ENCODE measurements at places on chromosomes 2 and 18.

DNA sequence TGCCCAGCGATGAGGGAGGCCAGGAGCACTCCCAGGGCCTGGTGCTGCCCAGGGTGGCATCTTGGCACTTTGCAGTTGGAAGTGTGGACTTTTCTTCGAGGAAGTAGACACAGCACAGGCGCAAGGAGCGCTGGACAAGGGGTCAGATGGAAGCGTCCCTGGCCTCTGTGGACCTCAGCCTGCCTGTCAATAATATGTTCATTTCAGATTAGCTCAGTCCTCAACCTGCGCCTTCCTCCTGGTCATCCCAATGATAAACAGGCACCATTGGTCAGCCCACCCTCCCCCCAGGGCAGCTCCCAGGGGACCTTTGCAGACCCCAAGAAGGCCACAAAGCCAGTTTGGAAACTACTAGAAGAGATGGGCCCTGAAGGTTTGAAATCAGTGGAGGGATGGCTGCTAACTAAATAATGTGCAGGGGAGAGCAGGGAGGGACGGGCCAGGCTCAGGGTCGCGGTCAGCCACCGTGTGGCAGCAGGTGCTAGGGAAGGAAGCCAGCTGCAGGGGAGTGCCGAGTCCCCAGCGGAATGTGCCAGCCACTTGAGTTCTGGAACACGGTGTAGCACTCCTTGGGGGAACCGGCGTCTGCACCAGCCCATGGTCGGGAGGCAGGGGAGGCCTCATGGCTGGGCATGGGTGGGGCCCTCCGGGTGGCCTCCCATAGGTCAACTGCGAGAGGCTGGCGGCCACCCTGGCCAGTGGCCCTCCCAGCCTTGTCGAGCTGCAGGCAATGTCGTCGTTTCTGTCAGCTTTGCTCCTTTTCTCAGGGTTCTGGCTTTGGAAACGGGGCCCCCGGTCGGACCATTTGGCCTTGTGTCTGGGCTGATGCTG lies 59.9 kb downstream of the ADI1 start:
- no peak for DNase-seq

- DNase-seq, result no peak
These were observed 155.9 kb downstream of the WDPCP start for GRCh38 chr2:63432373-63432772.

DNA sequence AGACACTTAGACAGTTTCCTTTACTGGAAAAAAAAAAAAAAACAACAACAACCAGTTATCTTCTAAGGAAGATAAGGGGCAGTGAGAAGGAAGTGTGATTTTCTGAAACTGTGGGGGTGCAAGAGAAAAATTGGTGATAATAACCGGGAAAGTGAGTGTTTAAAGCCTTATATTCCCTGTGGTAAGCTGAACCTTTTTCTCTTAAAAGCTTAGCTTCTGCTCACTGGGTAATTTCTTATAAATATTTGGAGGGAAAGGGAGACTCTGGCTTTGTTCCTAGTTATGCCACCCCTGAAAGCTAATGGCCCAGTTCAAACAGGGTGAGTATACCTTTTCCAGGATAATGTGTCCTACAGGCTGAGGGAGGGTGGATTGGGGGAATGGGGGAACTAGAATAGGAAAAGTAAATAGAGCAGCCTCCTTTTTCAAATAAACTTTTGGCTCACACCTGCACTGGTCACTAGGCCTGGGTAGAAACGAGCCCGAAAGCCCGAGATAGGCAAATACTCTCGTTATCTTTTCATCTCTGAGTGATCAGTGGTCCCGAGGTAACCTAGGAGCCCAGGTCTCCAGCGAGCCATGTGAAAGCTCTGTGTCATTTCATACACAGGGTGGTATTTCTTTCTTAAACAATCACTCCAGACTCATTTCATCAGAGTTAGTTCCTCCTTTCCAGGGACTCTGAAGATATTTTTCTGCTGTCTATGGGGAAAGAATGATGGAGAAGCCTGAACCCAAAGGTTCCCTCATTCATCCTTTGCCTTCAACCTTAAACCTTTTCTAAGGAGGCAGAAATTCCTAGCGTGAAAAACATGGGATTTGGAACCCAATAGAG lies 15.5 kb upstream of the SRBD1 start:
- no peak for DNase-seq

DNA sequence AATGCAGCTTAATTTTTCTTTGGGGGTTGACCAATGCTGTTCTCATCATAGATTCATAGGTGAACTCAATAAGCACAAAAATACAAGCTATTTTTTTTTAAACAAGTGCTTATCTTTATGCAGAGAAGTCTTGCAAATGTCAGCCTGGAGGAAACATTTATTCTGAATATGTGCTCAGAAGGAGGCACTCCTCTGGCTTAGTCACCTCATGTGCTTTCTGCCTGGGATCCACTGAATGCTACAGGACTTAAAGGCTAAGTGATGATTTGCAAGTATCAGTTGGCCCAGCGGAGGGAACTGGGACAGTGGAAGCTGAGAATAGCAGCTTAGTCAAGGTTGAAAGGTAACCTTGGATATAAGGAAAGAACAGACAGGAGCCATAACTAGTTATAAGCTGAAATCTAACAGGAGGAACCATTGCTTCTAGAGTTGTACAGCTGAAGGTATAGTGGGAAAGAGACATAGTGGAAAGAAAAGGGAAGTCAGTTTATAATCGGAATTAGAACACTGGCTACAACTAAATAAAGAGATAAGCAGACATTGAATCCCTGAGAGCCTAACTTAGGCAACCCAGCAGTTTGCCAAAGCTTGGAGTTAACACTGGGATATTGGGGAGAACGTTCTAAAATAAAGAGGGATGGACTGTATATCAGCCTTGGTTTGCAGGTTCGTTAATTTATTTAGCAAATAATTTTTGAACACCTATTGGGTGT lies 488.7 kb downstream of the SUCLG1 start:
- no peak for DNase-seq

DNA sequence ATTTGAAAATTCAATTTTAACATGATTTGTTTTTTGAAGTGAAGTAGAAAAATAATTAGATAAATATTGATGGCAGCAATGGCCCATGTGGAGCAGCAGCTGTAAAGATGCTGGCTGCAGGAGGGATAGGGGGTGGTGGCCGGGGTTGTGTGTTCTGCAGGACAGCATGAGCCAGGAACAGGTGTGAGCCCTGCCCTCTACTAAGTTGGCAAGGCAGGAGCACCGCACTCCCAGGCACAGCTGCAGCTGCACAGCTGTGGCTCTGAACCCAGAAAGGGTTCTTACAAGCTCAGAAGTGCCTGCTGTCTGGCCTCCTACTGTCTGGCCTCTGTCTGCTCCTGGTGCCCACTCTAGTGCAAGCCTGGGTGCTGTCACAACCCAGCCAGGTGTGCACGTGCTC lies 10.0 kb upstream of the DUSP19 start:
- no peak for DNase-seq

DNA sequence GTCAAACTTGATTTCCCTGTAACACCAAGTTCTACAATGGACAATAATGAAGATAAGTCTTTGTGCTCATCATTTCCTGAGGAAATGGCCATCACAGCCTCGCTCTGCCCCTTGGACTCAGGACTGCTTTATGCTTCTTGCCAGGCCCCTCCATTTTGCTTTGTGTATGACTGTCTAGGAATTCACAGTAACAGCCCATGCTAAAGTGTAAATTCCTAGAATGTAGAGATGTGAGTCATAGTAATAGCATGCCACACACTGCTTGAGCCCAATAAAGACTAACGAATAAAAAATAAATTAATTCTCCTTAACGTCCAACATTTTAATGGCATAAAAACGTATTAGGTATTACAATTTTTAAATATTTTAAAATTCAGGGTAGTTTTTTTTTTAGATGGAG lies 226.5 kb downstream of the PID1 start:
- DNase-seq, result no peak

- DNase-seq, result no peak
These were observed 181.8 kb upstream of the RAB6C start for GRCh38 chr2:129797489-129798300.

DNA sequence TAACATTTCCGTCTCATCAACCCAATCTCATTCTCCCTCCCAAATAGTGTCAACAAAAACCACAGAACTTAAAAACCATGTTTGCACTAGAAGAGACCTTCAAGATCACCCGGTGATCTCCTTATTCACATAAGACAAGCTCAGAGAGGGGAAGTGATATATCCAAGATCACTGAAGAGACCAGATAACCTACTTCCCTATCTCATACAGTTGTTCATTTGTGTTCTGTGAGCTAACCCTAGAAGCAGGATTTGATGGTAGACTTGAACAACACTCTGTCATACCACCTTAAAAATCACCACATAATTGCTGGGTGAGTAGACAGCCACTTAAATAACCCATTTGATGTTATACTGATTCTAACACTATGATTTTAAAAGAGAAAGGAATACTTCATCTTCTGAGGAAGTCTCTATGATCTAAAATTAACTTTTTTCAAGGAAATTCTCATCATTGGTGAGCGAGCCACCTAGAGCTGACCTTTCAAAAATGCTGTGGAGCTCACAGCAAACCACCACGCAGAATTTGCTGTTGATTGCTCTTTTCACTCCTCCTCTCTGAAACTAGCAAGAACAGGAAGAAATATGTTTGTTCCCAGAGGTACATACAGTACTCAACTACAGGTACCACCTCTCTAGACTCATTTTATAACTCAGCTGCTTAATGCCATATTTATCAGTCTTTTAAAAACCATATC lies 15.1 kb downstream of the AAK1 start:
- DNase-seq, result no peak

DNA sequence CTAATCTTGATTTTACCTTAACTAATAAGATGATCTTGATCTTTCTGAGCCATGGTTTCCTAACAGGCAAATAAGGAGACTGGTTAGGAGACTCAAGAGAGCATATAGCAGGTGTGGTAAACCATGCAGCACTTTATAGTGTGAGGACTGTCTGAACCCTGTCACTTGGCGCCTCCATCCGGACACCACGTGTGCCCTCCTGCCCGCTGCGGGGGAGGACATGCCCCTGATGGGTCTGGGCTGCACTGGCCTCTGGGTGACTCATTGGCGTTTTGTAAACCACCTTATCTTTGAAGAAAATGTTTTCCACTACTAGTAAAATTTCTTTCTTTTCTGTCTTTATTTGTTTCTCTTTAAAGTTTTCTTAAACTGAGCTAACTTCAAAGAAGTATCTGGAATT lies 131.1 kb downstream of the FMNL2 start:
- no peak for DNase-seq

DNA sequence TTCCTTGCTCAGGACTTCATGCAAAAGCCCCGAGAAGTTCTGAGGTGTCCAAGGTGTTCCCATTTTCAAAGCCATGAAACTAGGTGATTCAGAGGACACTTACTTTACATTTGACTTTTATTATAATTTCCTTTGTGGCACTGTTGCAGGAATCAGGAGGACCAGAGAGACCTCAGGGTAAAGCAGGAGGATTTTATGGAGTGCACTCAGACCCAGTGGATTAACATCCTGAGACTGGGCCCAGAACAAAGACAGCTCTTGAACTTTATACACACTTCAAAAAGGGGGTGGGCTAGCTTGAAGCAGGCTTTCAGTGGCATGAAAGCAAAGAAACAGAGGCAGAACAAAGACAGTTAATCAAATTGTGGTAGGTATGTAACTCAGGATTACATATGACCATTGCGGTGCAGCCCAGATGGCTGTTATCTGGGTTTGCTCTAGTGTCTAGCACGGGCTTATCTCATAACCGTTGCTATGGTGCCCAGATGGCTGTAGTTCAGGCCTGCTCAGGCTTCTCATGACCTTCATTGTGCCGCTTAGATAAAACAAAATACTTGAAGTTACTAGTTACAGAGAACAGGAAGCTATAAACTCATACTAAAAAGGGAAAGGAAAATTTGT lies 39.4 kb downstream of the TMEM182 start:
- no peak for DNase-seq

GRCh38 chr2:126881591-126881990 lies 17.1 kb upstream of the TEX51 start:
- no peak for DNase-seq

DNA sequence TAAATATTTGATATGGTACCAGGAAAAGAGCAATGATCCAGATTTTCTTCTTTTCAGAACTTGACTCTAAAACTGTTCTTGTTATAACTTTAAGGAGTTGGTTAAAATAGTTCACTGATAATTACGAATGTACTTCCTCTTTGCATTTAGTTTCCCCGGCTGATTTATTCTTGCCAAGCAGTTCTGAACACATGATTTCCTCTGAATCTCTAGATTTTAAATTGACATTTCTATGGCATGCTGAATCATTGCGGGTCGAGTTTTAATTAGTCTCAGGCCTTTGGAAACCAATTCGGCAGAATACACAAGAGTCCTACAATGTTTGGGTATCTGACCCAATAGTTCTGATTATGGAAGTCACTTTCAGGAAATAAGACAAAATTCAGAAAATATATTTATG lies 37.3 kb upstream of the DNAH7 start:
- no peak for DNase-seq

GRCh38 chr2:66439812-66440542 lies 5.1 kb downstream of the MEIS1 start:
- DNase-seq, result no peak

GRCh38 chr2:234940527-234940926 lies 11.3 kb upstream of the SH3BP4 start:
- DNase-seq, result no peak

GRCh38 chr2:143422681-143423080 lies 293.5 kb downstream of the ARHGAP15 start:
- DNase-seq, result no peak

DNA sequence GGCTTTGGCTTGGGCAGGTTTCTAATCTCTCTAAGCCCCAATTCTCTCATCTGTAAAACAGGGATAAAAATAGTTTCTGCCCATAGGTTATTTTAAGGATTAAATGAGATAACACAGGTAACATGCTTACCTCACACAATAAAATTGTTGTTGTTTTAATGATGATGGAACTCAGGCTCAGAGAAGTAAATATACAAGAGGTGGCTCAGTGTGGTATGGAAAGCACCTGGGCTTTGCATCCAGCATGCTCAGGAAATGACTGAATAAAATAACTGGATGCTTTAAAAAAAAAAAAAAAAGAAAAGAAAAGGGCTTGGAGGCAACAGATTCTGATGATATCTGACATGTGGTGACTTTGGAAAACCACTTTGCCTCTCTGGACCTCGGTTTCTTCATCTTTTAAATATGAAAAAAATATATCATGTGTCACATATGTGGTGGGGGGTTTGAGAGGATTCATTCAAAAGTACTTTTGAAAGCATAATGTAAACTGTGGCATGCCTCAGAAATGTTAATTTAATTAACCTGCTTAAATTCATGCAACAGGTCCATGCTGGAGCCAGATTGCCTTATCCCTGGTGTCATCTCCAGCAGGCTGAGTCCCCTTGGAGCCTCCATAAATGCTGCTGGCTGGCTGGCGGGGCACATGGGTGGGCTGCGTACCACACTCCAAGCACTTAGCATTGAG lies 112.8 kb upstream of the CDC42EP3 start:
- no peak for DNase-seq

Measured in effector memory CD8-positive, alpha-beta T cell (primary cell).